COLO829 (cell line): ENCODE measurements at places on chromosomes 3 and 15.

DNA sequence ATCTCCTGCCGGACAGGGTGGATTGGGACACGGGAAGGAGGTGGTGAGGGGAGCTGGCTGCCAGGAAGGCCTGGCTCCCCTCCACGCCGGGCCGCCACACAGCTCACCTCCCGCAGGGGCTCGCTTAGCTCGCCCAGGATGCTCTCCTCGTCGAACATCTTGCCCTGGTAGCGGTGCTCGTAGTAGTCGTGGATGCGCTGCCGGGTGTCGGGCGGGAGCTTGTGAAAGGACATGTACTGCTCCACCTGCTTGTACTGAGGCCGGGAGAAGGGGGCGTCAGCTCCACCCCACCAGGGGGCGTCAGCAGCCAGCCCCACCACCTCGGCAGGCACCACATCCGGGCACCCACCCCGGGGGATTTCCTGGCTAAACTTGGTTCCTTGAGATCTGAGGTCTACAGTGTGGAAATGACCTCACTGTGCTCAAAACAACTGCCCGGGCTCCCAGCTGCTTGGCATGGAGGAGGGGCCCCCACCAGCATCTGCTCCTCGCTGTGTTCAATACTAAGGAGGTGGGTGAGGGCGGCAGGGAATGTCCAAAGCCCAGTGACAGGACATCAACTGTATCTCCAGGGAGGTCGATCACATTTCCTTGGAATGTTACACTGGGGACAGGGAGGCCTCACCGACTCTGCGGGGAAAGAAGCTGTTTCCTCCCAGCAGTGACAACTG is 43.4 kb downstream of the HCN4 start:
- no peak for DNase-seq

DNA sequence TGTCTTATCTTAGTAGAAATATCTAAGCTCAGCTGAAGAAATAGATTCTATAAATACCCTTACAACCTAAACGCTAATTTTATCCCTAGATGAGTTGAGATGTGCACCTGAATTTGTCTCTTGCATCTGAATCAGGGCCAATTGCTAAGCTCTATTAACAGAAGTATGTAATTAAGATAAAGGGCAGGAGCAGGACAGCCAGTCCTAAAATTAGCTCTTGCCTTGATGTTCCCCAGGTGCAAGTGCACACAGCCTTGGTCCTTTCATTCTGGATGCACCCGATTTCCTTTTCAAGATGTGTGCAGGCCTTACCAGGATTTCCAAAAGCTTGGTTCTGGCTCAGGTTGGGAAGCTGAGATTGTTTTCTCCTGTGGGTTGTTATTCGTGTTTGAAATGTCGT is 52.4 kb downstream of the MAGI1 start:
- no peak for DNase-seq

GRCh38 chr15:67048281-67049279 is 16.8 kb upstream of the SMAD3 start:
- no peak for DNase-seq

DNA sequence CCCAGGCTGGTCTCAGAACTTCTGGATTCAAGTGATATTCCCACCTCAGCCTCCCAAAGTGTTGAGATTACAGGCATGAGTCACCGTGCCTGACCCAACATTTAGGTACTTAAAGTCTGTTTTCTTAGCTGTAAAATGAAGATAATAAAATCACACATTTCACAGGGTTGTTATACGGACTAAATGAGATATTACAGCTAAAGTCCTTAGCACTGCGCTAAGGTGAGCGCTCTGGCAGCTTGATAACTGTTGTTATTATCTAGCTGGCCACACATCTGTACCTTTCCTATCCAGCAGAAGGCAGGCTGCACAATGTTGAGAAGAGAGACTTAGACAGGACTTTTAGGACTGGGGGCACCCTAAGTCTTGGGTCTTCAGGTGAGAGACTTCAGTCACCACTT is 2.7 kb upstream of the LIPH start:
- no peak for DNase-seq

- DNase-seq: no peak
Observed at GRCh38 chr3:42524751-42525150, 22.3 kb downstream of the VIPR1 start.

DNA sequence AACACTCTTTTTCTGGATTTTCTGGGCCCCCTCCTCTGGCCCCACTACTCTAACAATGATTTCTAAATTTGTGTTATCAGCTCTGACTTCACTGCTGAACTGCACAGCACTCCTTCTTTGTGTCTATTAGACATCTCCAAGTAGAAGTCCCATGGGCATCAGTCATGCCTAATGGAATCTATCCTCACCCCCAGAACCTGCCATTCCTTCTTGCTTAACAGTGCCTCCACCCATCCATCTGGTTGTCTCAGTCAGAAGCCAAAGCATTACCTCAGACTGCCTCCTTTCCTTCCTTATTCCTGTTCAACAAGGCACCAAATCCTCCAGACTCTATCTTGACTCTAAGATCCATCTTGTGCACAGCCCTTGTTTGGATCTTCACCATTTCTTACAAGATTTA is 36.2 kb downstream of the SSR3 start:
- no peak for DNase-seq

- no peak for DNase-seq
Observed at GRCh38 chr15:58016581-58017175, 48.8 kb downstream of the ALDH1A2 start.

- no peak for DNase-seq
Observed at GRCh38 chr15:38010395-38010794, 76.0 kb downstream of the TMCO5A start.

DNA sequence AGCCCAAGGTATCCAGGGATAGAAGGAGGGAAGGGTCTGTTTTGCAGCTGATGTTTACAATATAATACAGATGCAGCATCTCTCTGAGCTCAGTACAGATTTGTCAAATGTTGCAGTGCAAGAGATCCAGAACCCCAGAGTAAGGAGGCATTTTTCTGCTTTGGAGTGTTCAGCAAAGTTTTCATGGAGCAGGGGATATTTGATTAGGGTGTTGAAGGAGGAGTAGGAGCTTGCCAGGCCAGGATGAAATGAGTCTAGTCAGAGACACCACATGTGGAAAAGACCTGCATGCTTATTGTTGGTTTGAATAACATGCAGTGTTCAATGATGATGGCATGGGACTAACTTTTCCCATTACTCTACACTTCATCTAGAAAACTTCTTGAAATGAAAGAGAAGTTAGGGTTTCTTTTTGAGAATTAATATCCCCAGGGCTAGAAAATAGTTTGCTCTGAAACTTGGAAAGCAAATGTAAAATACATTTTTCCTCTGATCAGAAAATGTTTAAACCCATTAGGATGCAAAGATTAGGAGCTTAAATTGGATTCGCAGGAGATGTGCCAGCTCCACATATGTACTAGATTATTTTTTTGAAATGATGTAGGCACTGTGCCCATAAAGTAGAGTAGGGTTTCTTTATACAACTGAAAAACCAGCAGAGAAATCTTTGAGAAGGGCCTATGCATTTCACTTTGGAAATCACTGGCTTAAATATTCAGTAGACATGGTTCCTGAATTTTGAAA is 243.8 kb downstream of the CACNA2D3 start:
- DNase-seq: no peak

DNA sequence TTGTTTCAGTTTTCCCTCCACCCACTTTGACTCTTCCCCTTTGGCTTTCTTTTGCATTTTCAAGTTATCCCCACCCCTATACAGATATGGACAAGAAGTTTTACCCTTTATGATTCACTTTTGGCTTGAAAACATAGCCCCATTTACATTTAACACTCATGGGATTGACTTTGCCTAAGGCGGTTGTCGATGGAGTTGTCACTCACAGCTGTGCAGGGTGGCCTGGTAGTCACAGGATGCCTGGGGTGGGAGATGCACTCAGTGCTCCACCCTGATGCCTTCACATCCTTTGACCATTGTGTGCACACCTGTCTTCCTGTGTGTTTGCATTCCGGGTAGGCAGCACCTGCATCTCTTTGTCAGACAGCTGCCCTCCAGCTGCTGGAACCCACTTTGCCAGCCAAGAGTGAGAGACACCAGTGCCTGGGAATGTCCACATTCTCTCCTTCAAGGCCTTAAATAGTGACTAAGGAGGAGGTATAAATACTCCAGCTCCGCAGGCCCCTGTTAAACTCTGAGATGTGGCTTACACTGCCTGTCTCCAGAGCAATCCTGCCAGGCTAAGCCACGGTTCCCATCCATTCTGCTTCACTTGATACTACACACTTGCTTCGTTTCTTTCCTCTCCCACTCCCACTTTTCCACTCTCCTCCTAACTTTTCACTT is 191.5 kb upstream of the SLC24A5 start:
- DNase-seq: no peak

DNA sequence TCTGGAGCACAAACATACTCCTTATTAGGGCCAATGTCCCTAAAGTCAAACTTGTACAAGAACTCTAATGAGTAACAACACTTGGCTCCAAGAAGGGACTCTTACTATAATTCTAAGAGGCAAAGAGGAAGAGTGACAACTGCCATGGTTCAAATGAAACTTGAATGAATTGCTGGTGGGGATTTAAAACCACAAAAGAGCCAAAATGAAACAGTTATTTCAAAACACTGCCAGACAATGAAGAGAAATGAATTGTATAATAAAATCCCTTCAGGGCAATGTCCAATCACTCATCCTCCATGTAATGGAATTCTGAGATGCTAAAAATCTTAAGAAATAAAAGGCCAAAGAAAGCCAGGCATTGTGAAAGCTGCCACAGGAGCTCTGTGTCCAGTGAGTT is 14.2 kb downstream of the THRB start:
- no peak for DNase-seq

DNA sequence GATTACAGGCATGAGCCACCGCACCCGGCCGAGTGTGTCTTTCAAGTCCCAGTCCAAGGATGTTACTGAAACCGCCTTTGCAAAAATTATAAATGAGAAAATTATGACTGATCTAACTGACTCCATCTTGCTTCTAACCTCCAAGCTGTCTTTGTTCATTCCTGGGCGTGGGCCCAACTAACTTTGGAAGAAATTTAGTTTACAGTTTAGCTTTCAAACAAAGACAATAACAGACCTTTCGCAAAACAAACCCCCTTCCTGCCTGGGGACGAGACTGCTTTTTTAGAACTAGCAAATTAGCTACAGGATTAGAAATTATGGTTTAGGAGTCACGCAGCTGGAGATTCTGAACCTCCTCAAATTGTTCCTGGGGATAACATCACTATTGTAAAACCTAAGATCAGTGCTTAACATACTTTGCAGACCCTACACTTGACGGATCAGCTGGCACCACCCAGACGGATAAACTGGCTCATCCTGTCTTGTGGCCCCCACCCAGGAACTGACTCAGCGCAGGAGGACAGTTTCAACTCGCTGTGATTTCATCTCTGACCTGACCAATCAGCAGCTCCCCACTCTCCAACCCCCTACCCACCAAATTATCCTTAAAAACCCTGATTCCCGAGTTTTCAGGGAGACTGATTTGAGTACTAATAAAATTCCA is 23.8 kb downstream of the NANOGP8 start:
- no peak for DNase-seq

GRCh38 chr15:98241032-98241554 is 280.6 kb downstream of the ARRDC4 start:
- peak; percentile 24 for DNase-seq

GRCh38 chr3:124682263-124682662 is 48.0 kb upstream of the UMPS start:
- no peak for DNase-seq

GRCh38 chr15:34358367-34358766 is 8.6 kb downstream of the LPCAT4 start:
- no peak for DNase-seq

DNA sequence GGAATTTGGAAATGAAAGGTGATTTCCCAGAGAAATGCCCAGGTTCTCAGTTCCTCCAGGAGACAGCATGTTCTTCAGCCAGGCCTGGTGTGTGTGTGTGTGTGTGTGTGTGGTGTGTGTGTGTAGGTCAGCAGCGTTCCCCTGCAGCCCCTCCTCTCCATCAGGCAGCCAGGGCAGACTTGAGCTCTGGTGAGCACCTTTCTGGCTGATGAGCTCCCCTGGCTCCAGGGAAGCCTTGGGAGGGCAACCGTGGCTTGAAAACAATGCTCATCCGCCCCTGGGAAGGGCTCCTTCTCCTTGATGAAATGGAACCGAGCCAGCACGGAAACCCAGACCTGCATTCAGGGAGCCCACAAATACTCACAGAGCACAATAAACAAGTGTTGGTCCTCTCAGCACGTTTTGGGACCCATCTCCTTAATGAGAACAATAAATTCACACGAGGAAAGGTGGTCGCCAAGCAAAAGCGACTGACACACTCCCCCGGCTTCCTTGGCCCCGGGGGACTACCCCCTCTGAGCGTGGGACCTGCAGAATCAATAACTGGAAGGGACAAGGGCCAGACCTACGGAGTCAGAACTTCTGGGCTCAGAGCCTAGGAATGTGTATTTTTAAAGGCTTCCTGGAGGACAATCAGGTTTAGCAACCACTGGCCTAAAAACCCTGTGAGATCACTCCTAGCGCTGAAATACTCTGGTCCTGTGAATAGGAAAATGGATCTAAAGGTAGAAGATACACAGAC is 38.6 kb upstream of the HES1 start:
- DNase-seq: no peak

DNA sequence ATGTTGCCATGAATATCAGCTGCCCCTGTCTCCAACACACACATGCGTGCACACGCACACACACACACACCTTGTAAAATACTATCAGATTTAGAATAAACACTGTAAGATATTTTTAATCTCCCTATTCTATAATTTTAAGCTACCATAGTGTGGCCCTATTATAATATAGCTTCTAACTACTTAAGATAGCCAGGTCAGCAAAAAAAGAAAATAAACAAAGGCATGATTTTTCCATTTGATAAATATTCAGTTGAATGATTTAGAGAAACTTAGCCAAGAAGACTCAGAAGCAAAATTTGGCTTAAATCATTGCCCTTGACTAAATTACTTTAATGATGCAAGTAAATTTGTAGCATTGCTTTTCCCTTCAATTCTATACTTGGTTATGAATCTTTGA is 162.2 kb downstream of the ALCAM start:
- DNase-seq: no peak

DNA sequence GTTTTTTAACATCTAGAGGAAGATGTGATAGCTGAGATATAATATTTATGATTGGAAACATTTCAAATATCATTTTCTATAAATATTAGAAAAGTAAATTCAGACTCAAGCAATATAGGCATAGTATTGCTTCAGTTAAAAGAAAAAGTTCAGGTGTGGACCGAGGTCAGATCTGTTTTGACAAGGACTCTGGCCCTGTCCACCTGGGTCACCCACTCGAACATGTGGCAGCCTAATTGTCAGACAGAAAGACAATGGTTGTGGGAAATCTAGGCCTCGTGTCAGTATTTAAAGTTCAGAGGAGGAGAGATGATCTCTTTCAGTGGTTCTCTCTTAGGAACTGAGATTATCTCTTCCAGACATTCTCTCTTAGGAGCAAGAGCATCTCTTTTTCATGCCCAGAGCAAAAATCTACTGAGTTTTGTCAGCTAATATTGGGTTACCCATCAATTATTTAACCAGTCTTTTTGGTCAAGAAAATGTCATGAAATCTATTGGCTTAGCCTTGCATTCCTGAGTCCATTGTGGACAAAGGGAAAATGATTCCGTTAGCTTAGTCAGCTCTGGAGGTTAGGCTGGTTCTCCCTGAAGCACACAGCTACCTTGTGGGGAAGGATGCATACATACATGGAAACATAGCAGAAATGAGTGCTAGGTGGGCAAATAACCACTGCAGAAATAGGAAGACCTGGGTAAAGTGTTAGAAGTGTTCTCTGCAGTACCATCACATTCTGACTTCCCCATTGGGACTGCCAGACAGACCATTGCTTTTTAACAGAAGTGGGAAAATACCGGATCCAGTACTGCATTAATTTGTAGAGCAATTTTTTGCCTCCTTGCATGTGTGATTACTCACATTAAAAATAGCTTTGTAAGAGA is 343.3 kb downstream of the GRM7 start:
- no peak for DNase-seq
